CD8-positive, alpha-beta T cell (primary cell): ENCODE measurements at places on chromosomes 5 and 9.

DNA sequence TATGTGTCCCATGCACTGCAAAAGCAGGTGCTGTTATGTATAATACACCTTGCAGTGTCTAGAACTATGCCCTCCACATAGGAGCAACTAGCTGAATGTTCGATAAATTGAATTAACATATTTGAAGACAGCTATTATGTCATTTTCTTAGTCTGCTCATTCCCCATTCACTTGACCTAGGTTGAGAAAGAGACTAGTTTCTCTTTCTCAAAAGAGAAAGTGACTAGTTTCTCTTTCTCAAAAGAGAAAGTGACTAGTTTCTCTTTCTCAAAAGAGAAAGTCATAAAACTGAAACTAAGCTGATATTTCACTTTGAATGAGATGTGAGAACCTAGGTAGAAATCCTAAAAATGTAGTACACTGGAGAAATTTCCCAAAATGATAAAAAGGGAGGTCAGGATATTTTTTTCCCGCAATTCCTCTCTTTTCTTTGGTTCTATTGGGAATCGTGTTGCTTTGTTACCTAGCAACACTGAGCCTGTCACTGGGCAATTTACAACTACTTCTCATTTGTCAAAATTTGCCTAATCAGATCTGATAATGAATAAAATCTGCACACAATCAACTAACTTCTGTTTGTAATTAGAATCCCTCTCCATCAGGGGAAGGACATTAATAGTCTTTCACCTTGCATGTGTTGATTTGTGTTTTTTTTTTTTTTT, 132.0 kb upstream of the GRIA1 start:
- no peak for DNase-seq

DNA sequence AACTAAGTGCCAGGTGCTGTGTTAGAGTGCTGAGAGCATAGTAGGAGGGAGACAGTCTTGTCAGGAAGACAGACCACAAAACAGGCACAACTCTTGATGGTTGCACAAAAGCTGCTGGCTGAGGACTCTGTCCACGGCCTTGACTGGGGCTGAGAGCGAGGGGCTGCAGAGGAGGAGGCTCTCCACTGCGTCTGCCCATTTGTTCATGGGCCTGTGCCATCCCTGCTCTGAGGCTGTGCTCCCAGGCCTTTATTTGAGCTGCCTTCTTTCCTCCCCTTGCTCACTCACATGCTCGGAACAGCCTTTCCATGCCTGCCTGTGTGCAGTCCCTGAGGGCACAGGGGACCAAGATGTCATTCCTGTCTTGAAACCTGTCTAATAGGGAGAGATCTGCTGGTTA, 147.8 kb downstream of the CACNA1B start:
- DNase-seq = no peak

DNA sequence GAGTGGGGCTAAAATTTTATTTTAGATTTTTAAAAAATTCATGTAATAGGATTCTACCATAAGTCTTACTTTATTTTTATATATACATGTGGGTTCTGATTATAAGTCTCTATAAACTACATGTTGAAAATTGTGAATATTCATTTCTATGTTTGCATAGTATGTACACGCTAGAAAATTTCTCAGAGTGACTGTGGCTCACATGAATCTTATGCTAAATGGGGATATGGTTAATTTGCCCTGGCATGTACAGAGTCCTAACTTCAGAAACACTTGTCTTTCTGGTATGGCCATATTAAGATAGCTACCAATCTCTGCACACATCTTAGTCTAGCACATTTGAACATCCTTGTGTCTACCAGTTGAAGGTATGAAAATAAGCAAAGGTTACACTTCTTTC, 154.8 kb downstream of the FBXL7 start:
- DNase-seq = no peak

DNA sequence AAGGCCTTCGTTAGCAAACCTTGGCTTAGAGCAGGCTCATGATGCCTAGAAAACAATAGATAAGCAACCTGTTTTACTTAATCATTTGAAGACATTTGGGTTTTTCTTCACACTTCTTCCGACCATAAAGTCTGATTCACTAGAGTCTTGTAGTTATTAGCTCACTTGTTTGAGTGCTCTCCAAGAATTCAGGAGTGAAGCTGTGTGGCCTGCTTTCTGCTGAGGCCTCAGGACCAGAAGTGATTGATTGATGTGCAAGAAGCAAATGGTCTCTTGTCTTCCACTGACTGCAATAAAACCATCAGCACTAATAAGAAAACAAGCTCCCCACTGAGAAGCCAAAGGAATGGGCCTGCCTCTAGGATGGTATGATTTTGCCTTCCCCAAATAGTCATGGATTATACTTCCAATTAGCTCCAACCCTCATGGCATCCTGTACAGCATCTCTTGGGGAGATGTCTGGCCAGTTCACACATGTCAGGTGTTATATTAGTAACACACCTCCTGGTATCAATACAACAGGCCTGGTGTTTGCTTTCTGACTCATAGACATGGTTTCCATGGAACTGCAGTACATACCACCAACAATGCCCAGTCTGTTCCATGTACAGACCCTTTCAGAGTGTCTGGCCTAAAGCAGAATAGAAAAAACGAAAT, 317.6 kb downstream of the CWC27 start:
- DNase-seq = no peak

DNA sequence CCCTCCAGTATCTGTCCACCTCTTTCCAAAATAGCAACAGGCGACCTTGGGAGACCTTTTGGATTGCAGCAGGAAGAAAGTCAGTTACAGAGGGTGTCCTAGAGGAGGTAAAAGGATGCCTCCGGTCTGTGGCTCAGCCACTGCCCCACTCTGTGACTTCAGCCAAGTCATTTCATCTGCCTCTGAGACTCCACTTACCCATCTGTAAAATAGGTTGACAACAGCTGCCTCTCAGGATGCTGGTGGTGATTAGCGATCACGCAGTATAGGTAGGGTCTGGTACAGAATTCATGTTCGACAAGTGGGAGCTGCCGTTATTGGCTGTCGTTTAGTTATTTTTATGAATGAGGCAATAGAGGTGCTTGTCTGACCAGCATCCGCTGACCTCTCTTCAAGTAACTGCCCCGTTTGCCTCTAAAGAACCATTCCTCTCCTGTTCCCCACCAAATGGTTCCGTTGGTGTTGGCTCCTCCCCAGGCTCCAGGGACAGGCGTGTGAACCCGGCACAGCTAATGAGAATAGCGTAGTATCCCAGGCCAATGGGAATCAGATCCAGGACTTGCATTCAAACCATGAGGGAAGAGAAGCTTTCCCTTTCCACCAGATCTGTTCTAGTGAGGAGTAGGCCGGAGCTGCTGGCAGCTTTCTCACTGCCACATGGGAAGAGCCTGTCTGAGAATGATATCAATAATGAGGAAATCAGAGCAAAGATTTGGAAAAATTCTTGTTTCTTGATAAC, 64.1 kb downstream of the SMIM23 start:
- DNase-seq = peak; percentile 19

GRCh38 chr5:153211076-153211475, 279.4 kb upstream of the GRIA1 start:
- no peak for DNase-seq

DNA sequence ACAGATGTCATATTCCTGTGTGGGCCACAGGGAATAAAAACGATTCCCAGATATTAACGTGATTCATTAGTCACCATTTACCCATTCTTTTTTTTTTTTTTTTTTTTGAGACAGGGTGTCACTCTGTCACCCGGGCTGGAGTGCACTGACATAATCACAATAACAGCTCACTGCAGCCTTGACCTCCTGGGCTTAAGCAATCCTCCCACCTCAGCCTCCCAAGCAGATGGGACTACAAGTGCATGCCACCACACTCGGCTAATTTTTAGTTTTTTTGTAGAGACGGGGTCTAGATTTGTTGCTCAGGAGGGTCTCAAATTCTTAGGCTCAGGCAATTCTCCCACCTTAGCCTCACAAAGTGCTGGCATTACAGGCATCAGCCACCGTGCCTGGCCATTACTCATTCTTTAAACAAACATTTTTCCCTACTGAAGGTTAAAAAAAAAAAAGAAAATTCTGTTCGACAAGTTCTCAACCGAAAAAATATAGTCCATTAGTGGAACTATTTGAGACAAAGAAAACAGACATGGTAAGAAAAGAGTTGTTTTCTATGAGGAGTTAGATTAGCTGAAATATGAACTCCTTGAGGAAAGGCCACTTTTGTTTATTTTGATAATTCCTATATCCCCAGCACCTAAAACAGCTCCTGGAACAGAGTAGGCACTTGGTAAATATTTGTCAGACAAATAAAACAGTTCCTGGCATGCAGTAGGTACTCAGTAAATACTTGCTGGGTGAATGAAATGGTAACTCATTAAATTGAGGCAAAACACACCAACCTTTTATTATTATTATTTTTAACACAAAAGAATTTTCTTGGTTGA, 32.1 kb upstream of the PDCL start:
- DNase-seq = no peak

GRCh38 chr9:110571801-110572483, 7.6 kb downstream of the SVEP1 start:
- DNase-seq = no peak

DNA sequence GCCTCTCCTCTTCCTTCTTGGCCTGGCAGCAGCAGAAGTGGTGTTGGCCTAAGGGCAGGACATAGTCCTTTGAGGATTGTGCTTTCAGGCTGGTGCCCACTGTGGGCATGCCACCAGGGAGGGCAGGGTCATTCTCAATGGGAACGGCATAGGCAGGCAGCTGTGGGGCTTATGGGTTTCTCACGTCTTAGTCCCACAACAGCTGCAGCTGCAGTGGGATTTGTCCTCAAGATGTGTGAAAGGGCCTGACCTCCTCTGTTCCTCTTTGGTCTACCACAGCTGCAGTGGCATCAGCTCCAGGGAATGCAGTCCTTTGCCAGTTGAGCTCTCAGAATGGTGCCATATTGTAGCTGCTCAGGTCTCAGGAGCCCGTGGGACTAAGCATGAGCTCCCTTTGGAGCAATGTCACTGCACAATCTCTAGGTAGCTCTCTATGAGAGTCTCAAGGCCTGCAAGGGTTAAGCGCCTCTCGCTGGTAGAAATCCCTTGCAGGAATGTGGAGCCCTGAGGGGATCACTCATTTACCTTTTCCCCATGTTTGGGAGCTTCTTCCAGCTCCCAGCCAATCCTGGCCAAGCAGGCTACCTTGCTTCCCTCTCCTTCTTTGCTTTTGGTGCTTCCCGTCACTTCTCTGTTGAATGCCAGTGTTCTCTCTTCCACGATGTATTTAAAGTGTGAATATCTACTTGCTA, 104.8 kb downstream of the GNA14 start:
- no peak for DNase-seq

- no peak for DNase-seq
These were observed 238.1 kb downstream of the ELAVL2 start for GRCh38 chr9:23587903-23588302.

DNA sequence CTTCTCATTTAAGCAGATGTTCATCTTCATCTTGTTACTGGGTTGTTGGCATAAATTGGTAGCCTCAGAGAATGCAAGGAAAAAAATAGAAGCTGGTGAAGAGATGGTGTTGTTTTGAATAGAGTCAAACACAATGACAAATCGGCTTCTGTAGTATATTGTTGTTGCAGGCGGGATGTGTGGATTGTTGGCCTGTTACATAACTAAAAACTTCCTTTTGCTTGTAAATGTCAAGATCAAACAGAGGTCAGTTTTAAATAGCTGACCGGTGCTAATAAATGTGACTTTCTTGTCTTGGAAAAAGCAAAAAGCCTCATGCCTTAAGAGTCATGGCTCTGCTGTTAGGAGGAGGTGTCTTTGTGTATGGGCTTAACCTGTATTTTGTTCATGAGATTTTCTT, 59.2 kb downstream of the CCDC192 start:
- DNase-seq = no peak

DNA sequence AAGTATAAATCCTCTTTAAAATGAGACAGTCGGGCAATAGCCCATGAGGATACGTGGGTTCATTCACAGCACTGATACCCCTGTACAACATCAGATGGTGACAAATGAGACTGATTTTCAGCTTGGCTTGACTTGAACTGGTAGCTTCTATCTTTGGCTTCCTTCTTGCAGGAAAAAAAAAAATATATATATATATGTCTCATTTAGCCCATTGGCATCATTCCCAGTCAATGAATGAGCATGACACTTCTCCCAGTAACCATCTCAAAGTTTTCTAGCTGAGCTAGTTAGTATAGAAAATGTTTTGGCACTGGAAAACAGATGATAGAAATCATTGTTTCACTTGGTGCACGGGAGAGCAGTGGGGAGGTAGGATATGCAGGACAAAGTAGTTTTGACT, 222.5 kb upstream of the TAS2R1 start:
- no peak for DNase-seq

- no peak for DNase-seq
These were observed 6.1 kb downstream of the IL13 start for GRCh38 chr5:132663771-132664695.

GRCh38 chr5:125171641-125172040, 425.2 kb upstream of the ZNF608 start:
- DNase-seq = no peak

GRCh38 chr9:111599092-111599954, at the start of gene PTGR1:
PTGR1 (minus strand) TSS chr9:111599647; CDS start chr9:111597422, 2,225 bp downstream.
- DNase-seq = peak; percentile 22

GRCh38 chr5:94793113-94793815, 174.8 kb downstream of the SLF1 start:
- DNase-seq = peak; percentile 16

DNA sequence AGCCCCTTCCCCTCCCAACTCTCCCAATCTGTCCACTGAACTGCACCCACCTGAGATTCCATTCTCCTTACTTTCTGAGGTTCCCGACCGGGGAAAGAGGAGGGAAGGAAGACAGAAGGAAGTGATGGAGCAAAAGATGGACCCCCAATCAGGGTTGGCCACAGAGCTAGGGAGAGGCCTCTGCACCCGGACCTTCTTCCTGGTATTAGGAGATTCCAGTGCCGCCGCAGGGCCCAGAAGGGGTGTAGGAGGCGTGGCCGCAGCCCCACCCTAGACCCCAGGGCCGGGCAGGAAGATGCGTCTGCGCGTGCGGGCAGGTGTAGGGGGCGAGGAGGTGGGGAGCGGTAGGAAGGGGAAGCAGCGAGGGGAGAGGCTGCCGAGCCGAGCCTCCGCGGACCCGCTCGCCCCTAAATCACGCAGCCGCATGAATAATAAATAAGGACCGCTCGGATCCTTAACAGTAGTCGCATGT, 104.2 kb upstream of the MVB12B start:
- no peak for DNase-seq

DNA sequence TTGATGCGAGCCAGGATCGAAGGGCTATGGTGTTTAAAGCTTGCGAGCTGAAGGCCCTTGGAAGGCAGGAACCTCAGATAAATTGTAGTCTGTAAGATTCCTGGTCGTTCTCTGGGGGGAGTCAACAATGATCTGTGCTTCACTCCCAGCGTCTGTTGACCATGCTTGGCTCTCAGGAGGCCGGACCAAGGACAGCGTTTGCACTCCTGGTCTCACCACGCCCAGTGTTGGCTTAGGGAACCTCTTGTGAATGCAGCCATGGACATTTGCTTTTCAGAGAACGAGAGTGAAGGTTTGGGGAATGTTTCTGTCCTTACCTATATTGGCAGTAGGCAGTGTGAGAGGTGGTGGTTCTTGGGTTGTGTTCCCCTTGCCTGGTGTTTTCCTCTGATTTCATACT, 60.2 kb upstream of the FAM120AOS start:
- DNase-seq = no peak

DNA sequence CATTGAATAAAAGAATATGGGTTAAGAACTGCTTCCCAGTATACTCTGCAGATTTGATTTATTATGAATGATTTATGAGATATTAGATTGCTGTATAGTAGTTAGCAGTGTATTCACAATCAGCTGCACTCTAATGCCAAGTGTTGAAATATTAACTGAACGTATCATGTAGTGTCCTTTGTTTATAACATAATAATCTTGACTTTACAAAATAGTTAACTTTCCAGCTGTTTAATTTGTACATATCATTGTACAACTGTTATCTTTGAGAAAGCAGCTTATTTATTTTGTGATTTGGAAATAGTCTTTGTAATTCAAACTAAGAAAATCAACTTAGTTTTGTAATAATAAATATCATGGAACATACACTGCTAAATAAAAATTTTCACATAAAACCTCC, 219.5 kb downstream of the RANBP17 start:
- DNase-seq = no peak
